ENCODE measurements at places on chromosomes 7 and 10.

DNA sequence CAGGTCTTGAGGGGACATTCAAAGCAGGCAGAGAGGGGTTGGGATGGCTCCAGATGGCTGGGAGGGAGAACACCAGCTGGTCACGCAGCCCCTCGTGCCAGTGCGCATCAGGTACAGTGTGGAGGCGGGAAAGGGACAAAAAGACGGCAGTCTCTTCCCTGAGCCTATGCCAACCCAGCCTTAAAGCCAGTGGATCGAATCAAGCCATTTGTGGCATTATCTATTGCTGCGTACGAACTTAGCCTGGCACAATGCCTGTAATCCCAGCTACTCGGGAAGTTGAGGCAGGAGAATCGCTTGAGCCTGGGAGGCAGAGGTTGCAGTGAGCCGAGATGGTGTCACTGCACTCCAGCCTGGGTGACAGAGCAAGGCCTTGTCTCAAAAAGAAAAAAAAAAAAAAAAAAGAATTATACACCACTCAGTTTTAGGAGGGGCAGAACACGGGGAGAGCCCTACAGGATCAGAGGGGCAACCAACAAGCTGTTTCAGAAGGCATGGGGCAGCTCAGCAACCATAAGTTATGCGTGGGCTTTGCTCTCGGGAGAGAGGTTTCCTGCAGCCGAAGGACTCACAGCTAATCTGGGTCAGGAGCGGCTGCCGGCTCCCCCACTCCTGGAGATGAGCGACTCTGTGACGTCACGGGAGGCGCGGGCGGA, 356 bp upstream of the NDUFB2 start:
- peak; percentile 89 for DNase-seq

GRCh38 chr7:64463636-64464375, 99.1 kb downstream of the ZNF680 start:
- DNase-seq, result peak; percentile 22

DNA sequence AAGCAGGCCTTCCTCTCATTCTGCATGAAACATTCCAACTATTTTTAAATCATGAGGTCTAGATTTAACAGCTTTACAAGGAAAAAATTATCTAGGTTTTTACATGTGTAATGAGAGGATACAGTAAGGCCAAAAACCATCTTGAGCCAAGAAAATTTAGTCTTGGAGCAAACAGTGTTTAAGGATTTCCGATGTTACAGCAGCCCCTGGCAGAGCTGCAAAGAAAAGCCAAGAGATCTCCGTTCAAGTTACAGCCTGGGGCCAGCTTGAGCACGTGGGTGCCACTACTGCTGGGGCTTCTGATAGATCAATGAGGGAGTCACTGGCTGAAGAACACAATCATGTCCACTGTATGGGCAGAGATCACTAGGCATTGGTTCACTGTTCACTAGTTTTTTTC, 156.2 kb downstream of the EVX1 start:
- no peak for DNase-seq

- DNase-seq, result no peak
These were observed 77.6 kb upstream of the LRRC4 start for GRCh38 chr7:128108641-128109423.

- peak; percentile 90 for DNase-seq
These were observed 237.7 kb downstream of the FANK1 start for GRCh38 chr10:126133906-126134656.

DNA sequence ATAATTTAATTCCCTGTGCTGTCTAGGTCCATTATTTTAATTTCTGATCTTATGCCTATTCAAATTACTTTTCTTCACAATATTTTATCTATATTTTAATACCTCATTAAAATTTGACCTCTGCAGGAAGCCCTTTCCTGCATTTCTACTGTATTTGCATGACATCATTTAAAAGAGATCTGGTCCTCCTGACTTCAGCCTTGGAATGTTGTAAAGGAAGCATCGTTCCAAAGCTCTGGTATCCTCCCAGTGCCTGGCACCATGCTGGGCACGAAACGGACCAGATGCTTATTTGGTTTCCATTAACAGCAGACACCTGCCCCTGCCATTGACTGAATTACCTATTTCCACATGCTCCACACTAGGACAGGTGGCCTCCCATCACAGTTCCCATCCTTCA, 247.5 kb downstream of the KLF6 start:
- DNase-seq, result no peak

- DNase-seq, result no peak
These were observed 51.7 kb downstream of the GRID1 start for GRCh38 chr10:86314616-86315548.

- no peak for DNase-seq
These were observed 90.1 kb downstream of the SNX10 start for GRCh38 chr7:26381476-26382353.

- no peak for DNase-seq
These were observed 209.8 kb downstream of the GPR158 start for GRCh38 chr10:25384618-25385017.

DNA sequence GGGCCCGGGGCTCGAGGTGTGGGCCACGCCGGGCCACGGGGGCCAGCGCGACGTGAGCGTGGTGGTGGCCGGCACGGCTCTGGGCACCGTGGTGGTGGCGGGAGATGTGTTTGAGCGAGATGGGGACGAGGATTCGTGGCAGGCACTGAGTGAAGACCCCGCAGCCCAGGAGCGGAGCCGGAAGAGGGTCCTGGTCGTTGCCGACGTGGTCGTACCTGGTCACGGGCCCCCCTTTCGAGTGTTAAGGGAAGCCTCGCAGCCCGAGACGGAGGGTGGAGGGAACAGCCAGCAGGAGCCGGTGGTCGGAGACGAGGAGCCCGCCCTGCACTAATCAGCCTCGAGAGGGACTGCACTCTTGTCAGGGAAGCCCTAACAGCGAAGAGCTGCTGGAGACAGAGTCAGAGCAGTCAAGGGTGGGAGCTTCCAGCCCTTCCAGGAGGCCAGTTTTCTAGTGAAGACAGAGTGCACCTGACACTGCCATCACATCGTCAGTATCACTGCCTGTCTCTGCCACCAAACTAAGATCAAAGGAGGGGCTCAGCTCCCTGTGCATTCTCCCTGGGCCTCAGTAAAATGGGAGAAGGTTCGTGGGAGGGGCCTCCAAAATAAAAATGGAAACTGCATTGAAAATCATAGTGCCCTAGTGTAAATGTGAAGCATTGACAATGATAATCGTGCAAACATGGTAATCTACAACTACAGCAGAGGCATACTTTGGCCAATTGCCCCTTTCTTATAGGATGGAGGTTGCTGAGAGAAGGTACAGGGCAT, 1.3 kb downstream of the MBLAC1 start:
- DNase-seq, result no peak

DNA sequence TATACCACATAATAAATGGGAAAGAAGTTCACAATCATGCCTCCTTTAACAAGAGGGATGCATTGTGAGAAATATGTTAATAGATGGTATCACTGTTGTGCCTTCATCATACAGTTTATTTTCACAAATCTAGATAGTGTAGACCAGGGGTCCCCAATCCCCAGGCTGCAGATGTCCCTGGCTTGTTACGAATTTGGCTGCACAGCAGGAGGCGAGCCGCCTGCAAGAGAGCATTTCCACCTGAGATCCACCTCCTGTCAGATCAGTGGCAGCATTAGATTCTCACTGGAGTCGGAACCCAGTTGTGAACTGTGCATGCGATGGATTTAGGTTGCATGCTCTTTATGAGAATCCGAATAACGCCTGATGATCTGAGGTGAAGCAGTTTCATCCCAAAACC, 361.9 kb upstream of the ZWINT start:
- DNase-seq, result no peak

- peak; percentile 55 for DNase-seq
These were observed 7.2 kb downstream of the NFE2L3 start for GRCh38 chr7:26159243-26159642.

GRCh38 chr10:56178210-56178609, 182.8 kb downstream of the ZWINT start:
- DNase-seq, result no peak

DNA sequence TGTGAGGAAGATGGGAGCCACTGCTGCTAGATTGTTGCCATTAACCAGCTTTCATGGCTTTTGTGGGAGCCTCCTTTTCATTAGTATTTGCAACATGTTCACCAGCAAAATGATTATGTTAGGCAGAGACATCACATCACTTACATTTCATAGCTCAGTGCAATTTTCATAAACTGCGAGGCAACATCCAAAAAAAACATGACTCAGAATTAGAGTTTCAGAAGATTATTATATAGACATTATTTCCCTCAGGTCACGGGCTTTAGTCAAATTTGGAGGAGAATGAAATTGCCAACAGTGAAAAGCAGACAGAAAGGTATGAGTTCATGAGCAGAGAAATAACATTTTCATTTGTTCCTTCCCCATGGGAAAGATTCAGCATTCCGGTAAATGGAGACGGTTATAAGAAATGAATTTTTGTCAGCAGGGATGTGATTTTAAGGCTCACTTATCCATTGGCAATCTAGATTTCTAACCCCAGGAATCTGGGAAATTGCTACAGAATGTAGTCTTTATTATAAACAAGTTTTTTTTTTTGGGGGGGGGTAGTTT, 573.2 kb downstream of the AUTS2 start:
- DNase-seq, result no peak

DNA sequence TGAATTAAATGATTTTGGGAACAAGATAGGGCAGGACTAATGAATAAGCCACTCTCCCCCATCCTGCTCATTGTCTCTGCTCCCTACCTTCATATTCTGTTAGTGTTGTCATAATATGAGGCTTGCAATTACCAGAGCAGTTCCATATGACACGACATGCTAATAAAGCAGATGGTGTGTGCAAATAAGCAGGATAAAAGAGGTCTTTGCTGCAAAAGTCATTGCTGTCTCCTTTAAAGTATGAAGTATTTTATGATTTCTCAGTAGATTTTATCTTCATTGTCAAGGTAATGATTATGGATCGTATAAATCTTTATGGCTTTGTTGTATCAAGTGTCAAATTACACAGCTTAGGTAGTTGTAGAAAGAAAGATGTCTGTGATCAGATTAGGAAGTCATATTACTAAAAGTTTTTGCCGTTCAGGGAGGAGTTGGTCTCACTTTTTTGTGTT, 114.8 kb downstream of the SDK1 start:
- no peak for DNase-seq

DNA sequence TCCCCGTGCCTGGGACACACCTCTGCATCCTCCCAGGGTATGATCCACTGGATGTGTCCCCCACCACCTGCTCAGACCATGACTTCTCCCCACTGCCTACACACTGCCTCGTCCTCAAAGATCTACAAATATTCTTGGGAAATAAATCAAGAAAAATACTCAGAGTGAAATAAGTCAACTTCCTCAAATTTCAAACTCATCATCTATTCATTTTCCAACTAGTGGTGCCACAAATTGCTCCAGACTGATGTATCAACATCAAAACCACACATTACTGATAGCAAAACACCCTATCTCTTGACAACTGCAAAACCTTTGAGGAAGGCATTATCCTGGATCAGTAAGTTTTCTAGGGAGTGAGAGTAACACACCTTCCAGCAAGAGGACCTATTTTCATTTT, 87.7 kb downstream of the GRB10 start:
- DNase-seq, result no peak

DNA sequence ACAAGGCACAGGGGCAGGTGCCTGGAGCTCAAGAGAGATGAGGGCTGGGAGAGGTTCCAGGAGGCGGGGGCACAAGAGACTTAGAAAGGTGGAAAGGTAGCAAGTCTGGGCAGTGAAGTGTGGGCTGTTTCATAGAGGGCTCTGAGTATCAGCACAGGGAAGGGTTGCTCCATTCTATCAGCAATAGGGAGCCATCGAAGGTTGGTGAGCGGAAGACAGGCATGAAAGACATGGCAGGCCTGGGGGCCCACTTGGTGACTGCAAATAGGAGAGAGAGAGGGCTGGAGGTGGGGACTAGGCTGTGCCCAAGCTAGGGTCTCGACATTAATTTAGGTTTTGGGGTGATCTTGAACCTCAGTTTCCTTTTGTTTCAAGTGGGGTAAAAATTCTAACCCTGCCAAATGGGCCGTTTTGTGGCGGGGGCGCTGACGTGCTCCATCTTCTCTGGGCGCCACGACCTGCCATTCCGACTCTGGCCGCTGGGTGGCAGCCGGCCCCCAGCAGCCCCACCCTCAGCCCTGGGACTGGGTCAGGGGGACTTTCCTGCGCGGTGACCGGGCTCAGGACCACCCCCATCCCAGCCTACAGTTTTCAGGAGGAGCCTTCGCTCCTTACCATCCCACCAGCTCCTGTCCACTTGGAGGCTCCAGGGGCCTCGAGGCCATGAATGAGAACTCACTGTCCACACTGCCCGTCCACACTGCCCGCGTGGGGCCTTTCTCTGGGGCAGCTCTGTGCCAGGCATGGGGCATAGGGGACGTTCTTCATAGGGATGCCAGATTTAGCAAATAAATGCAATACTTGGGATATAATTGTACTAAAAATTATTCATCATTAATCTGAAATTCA, 37.2 kb upstream of the PCBD1 start:
- peak; percentile 22 for DNase-seq

DNA sequence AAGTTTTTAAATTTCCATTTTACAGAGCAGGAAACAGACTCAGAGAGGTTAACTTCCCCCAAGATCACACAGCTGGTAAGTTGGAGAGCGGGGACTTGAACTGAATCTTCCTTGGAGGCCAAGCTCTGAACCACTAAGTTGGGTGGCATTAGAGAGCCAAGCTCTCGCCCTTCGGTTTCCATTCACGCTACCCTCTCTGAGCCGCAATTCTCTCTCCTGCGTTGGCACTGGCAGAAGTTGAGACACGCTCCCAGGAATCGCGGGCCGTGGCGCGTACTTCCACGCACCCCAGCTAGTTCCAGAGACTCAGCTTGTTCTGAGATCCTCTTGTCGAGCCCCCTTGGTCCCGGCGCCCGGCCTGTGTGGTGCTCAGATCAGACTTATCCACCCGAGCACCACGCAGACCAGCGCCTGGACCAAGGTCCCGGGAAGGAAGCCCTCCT, 29.3 kb upstream of the VAX1 start:
- DNase-seq, result no peak

DNA sequence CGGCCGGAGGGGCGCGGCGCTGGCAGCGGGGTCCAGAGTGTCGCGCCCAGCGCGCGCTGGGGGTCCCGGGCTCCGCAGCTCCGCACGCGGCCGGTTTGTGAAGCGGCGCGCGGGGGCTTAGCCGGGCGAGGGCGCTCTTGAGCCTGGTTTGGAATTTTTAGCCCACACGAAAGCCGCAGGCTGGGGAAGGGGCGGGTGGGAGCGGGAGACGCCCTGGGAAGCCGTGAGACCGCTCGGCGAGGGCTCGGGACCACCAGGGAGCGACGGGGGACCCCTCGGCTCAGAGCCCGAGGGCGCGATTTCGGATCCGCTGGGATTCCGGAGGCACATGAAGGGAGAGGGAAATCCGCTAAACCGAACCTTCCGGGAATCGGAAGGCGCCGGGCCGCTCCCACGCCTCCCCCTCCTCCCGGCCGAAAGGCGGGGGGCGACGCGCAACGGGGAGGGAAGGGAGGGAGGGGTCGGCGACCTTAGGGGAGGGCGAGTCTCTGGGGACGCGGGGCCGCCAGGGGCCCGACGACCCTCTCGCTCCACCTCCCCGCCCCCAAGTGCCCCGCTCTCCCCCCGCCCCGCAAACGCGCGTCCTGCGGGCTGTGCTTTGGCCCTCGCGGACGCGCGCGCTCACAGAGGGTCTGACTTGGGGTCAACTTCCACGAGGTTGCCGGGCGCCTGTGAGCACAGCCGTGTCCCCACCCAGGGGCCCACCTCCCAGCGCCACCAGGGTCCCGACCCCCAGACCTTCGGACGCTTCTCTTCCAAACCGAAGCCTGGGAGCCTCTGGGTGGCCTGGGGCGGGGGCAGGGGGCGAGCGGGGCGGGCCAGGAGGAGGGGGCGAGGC, 5.1 kb upstream of the ELFN1 start:
- DNase-seq, result peak; percentile 57

GRCh38 chr10:30691639-30692015, 62.1 kb upstream of the LYZL2 start:
- DNase-seq, result no peak
